Thoracic aorta (tissue), 2 donors: ENCODE measurements at places on chromosomes 12 and 14.

GRCh38 chr12:115451780-115452736 is 768.1 kb upstream of the TBX3 start:
- DNase-seq: no peak

GRCh38 chr14:55446127-55446736 is 5.8 kb upstream of the TBPL2 start:
- peak; percentile 13 for DNase-seq

GRCh38 chr12:51692016-51692415 is 101.0 kb downstream of the SCN8A start:
- no peak for DNase-seq

GRCh38 chr12:101414533-101415119 is 7.1 kb upstream of the ARL1 start:
- no peak for DNase-seq

- DNase-seq: no peak
These were observed 43.1 kb downstream of the FRS2 start for GRCh38 chr12:69513297-69513696.

- no peak for DNase-seq
These were observed 158.6 kb upstream of the CCND2 start for GRCh38 chr12:4114986-4115385.

GRCh38 chr12:110688446-110689280 is at the start of gene HVCN1:
Gene HVCN1, minus strand, starts transcription at chr12:110689115. Its CDS starts 5,870 bp downstream, at chr12:110683245.
- DNase-seq: no peak

DNA sequence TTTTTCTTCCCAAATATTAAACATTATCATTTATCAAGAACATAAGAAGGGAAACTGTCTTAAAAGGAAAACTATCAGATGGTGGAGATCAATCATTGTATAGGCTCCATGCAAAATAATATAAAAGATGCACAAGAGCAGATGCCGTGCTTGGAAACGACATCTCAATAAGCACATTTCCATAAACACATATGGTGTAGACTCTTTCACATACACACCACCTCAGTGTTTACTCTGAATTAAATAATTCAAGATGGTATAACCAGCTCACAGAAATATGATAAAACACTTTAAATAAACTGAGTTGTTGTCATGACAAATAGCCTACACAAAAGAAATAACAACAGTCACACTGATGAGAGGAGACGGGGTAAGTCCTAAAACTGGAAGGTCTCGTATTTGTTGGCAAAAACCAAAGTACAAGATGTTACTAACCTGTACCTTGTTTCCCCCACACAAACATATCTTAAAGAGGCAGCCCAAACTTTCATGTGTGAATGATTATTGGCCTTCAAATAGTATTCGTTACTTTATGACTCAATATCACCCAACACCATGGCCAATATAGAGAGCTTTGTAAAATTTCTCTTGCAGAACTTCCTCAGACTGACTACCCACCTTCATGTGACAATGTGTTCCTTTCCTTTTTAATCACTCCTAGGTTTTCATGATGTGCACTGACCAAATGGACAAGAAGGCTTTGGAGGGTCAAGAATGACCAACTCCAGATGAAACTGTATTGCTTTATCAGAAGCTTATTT is 48.6 kb upstream of the TMPO start:
- DNase-seq: no peak

GRCh38 chr14:92373336-92373735 is 50.4 kb downstream of the SLC24A4 start:
- no peak for DNase-seq

GRCh38 chr14:90424075-90424474 is 27.2 kb downstream of the CALM1 start:
- DNase-seq: no peak

- no peak for DNase-seq
These were observed 70.5 kb downstream of the ESRRB start for GRCh38 chr14:76446486-76446885.

- DNase-seq: no peak
These were observed 10.4 kb upstream of the OSBPL8 start for GRCh38 chr12:76569685-76570604.

GRCh38 chr12:46839964-46840363 is 14.2 kb upstream of the SLC38A4 start:
- DNase-seq: no peak

DNA sequence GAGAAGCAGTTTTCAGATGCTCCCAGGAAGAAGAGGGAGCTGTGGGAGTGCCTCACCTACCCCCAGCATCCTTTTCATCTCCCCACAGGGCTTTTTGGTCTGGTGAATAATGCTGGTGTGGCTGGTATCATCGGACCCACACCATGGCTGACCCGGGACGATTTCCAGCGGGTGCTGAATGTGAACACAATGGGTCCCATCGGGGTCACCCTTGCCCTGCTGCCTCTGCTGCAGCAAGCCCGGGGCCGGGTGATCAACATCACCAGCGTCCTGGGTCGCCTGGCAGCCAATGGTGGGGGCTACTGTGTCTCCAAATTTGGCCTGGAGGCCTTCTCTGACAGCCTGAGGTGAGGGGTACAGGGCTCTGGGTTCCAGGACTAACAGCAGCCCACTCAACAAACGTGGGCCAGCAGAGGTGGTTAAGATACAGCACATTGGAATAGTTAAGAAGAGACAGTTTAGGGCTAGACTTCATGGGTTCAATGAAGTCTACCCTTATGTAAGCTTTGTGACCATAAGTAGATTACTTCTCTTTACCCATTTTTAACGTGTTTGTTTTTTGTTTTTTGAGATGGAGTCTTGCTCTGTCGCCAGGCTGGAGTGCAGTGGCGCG is 1.5 kb downstream of the RDH5 start:
- no peak for DNase-seq

- DNase-seq: no peak
These were observed 795 bp downstream of the STAT6 start for GRCh38 chr12:57110104-57111030.

DNA sequence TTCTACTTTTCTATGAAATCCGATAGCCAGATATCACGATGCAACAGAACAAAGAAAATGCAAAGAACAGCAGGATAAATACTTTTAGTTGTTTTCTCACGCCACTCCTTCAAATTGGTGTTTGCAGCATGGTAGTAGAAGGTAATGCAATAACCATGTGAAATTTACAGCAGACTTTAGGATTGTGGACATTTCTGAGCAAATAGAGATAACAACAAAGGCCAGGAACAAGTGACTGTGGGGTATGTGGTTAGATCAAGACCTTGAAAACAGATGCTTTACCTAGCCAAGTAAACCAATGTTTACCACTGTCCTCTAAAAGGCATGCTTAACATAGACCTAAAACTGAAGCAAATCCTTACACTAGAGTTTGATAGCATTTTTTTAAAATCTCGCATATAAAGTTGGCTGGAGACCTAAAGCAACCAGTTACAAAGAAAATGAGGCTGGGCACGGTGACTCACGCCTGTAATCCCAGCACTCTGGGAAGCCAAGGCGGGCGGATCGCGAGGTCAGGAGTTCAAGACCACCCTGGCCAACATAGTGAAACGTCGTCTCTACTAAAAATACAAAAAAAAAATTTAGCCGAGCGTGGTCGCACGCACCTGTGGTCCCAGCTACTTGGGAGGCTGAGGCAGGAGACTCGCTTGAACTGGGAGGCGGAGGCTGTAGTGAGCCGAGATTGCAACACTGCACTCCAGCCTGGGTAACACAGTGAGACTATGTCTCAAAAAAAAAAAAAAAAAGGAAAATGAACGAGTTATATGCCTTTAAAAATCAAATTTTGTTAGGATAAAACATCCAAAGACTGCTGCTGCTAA is 123.2 kb upstream of the FOXN3 start:
- DNase-seq: no peak

- no peak for DNase-seq
These were observed 25.2 kb downstream of the ARHGAP5 start for GRCh38 chr14:32102152-32102787.

DNA sequence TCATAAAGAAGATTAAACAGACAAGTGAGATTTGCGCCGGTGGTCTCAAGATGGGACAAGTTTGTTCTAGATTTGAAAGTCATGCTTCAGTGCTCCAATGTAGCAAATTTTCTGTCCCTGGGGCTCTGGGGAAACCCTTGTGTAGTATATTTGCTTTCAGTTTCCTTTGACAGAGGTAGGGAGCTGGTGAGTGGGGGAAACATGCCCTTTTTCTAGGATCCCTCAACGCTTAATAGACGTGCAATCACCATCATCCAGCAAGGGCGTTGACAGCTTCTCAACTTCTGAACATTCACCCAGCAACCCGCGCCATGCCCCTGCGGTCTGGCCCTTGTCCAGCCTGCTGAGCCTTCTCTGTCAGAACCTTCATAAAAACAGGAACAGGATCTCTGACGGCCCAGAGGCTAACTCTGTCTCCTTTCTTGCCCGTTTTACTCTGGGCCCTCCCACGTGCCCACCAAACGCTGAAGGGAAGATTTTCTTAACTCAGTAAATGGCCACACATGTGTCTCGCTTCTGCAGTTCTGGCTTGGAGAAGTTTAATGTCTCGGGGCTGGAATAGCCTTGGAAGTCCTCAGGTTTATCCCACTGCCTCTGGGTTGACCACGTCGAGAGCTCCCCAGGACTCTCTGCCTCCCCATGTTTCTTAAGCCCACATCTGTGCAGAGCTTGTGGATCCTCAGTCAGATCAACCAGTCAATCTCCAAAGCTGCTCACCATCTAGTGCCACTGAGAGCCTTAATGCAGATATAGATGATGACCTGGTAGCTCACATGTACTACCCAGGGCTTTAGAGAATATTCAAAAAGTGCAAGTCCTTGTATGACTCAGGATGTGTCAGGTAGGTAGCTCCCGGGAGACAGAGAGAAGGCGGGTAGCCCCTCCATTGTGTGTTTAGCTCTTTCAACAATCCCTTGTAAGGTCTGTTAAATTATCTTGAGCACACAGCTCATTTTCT is 58.1 kb upstream of the CCND2 start:
- no peak for DNase-seq

- DNase-seq: no peak
These were observed 864 bp downstream of the DNAJC22 start for GRCh38 chr12:49347311-49348193.

- no peak for DNase-seq
These were observed 1.1 kb upstream of the BCL11B start for GRCh38 chr14:99272899-99273765.

DNA sequence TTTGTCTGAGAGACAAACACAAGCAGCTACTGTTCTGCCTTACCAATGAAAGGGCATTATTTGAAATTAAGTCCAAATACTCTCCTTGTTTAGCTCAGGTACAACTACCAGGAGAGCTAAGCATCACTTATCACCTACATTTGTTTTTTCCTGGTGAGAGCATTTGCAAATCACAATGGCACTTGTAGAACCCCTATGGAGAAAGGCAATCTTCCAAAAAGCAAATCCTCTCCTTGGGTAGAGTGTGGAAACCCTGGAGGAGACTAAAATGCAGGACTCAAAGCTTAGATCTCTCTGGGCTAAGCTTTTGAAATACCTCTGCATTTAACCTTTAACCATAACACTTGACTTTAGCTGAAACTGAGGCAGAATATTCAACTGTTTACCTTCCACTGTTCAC is 20.8 kb downstream of the GTSF1 start:
- no peak for DNase-seq

DNA sequence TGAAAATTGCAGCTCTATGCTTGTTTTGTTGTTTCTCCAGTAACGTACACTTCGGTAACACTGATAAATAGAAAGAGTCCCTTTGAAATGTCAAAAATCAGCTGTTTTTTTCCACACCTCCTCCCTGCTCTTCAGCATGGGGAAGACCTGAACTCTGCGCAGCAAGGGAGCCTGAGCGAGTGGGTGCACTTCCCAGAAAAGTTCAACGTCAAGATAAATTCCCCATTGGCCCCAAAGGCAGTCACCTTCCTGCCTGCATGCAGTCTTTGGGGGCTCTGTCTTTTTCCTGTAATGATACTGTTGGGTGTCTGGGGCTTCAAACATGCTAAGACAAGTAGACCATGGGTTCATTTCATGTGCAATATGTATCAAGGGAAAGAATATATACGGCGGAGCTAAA is 8.8 kb upstream of the FOXG1 start:
- no peak for DNase-seq

DNA sequence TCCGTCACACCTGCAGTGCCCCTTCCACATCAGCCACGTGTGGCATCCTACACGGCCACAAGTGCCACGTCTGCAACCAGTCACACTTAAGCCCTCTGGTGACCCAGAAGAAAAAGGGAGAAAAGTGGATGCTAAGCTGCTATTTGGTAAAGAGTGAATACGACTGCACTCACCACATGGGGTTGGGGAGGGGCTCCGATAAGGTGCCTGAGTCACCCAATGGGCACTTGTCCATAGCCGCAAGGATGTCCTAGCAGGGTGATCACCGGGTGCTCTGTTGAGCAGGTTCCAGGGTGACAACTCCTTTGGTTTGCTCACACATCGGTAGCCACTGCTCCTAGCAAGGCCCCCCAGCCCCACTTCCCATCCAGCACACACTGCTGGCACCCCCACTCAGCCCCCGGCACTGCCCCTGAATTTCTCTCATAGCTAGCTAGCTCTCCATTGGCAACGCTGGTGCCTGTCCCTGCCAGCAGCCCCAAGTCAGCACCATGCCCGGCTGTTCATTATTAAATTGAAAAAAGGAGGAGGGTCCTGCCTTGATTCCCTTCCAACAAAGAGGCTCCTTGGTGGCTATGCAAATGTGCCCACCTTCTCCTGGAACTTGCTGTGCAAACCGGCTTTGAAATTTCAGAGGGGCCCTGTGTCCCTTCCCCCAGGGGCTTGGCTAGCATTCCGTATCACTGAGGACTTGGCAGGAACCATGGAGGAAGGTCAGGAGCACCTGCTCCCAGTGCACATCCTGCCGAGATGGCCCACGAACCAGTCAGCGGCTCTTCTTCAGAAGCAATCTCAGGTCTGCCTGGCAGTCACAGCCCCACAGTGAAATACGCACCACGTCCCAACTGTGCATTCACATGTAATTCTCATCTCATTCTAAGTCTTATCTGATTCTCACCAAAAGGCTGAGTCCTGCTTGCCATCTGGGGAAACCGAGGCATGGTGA is 227.7 kb upstream of the DIO3 start:
- no peak for DNase-seq

DNA sequence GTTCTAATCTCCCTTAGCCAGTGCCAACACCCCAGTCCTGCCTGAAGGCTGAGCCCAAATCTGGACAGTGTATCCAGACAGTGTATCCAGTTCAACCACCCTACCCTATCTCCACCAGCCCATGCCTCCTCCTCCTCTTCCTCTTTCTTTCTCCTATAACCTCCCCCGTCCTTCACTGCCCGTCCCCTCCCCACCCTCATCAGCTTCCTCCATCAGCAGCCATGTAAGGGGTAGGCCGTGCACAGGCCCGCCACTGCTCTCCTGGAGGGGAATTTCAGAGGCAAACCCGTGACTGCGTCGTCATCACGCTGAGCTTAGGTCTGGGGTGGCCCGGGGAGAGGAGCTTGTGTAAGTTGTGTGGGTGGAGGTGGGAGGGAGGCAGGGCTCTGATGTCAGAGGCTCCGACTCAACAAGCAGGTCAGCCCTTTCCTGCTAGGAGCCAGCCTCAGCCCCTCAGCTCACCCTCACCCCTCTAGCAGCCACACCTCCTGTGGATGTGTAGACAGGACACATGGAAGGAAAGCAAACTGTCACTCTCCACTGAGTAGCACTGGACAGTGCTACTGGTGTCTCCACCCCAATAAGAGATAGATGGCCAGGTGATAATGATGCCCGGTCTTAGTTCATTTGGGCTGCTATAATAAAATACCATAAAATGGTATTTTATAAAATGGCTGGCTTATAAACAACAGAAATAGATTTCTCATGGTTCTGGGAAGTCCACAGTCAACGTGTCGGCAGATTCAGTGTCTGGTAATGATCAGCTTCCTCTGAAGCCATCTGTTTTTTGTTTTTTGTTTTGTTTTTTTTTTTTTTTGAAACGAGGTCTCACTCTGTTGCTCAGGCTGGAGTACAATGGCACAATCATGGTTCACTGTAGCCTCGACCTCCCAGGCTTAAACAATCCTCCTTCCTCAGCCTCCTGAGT is 50.5 kb downstream of the IRF2BPL start:
- no peak for DNase-seq

- no peak for DNase-seq
These were observed 50.3 kb upstream of the ANP32D start for GRCh38 chr12:48422060-48422459.
